Stimulated activated CD8-positive, alpha-beta memory T cell treated with anti-CD3 and anti-CD28 coated beads, Interleukin-2, amount 100 ng/mL, for 48 hours (primary cell): ENCODE measurements at places on chromosomes 11 and 22.

GRCh38 chr11:63906087-63906486 lies 10.9 kb downstream of the RCOR2 start:
- DNase-seq, result no peak

DNA sequence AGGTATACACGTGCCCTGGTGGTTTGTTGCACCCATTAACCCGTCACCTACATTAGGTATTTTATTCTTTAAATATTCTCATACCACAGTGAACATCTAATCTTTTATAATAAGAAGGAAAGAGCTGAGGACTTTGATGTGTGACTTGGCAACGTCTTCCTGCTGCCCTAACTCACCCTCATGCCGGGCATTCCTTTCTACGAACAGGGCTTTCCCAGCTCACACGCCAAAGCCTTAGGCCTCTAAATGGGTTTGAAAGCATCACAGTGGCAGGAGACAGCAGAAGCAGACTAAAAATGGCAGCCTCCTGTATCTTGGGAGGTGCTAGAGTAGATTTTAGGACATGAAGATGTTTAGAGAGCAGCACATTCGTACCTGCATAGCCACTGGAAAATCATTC lies 52.6 kb downstream of the CLTCL1 start:
- DNase-seq, result no peak

DNA sequence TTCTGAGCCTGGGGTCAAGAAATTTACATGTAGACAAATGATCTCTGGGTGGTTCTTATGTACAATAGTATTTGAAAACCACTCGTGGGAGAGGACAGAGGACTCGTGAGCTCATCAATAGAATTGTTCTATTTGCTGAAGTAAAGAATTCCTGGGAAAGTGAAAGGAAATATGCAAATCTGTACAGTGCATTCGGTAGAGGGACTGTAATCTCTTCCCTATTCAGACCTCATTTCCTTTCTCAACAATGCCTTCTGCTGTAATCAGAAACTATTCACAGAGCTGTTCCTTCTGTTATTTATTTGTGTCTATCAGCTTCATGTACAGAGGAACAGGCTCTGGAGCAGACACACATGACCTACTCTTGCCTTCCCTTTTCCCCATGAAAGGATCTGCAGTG lies 709.4 kb upstream of the KIRREL3 start:
- DNase-seq, result no peak

DNA sequence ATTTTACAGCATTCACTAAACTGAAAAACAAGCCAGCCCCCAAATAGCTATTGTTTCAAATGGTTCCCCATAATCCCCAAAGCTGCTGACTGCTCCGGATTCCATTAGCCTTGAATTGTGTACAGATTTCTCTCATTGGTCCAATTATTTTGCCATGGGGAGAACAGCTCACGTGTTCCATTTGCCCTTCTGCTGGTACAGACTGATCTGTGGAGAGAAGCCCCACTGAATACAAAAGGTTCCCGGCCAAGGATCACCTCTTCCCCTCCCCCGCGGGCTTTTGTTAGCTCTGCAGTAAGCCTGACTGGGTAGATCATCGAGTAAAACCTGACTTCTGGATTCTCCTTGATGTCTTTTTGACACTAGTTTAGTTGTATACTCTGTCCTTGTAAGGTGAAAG lies 9.1 kb upstream of the MAPK8IP1 start:
- no peak for DNase-seq

DNA sequence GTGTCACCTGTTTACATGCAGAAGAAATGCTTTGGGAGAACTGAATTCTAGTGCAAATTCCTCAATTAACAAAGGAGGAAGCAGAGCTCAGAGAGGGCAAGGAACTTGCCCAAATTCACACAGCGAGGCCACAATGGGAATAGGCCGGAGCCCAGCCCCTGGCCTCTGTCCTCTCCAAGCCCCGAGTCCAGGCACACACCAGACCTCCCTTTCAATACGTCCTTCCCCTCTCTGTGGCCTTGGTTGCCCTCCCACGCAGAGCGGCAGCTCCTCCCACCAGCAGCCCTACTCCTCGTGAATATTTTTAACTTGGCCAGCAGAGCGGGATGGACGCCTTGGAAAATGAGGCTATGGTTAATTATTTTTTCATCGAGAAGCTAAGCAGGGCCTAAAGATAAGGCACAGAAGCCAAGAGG lies 1.6 kb upstream of the CARD10 start:
- no peak for DNase-seq

GRCh38 chr11:6615882-6616585 lies 3.2 kb downstream of the TPP1 start:
- DNase-seq, result no peak
